Left cardiac atrium (tissue), 4 donors: ENCODE measurements at places on chromosomes 1 and 21. TPM values are rescaled to one million over a fixed set of nuclear protein-coding genes. Genes with fewer than 3 reads are reported as not detected.

- no peak for DNase-seq
Observed at GRCh38 chr1:60636946-60637345, 445.4 kb upstream of the NFIA start.

GRCh38 chr1:244552336-244552735 lies 91.3 kb downstream of the CATSPERE start:
- no peak for DNase-seq

DNA sequence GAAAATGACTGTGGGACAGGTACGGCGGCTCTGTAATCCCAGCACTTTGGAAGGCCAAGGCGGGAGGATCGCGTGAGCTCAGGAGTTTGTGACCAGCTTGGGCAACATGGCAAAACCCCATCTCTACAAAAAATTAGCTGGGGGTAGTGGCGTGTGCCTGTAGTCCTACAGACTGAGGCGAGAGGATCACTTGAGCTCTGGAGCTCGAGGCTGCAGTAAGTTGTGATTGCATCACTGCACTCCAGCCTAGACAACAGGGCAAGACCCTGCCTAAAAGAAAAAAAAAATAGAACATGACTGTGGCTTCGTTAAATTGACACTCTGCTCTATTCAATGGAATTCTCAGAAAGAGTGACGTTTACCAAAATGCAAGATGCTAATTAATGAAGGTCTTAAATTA lies 3.9 kb upstream of the DBT start:
- no peak for DNase-seq

DNA sequence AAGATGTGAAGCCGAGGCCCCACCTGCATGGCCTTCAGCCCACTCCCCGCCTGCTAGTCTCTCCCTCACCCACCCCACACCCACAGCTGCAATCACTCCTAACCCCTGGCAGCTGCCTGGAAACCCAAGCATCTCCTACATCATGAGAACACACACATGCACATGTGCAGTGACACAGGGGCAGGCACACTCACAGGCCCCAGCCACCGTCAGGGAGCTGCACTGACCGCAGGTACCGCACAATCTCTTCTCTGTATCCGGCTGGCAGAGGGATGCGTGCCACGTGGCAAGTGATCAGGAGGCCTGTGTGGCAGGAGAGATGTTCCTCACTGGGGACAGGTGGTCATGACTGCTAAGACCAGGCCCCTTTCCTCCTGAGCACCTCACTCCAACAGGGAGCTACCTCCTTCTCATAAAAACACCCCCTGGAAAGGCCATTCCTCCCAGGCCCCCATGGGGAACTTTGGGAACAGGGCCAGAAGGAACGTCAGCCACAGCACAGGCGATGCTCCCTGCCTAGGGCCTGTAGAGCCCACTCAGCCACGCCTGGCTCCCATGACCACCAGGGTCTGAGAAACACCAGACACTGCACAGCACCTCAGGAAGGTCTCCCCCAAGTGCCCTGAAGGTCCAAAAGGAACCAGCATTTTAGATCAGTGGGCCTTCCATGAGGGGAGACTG lies 6.0 kb downstream of the LSS start:
- no peak for DNase-seq

- no peak for DNase-seq
Observed at GRCh38 chr1:84255582-84255981, 45.9 kb upstream of the SAMD13 start.

GRCh38 chr1:22418933-22419382 lies 32.7 kb upstream of the ZBTB40 start:
- no peak for DNase-seq

GRCh38 chr1:180482425-180483275 lies 19.7 kb downstream of the ACBD6 start:
- DNase-seq, result no peak

Gene USH2A
- total RNA-seq, result 1.7 TPM

- no peak for DNase-seq
Observed at GRCh38 chr1:37660664-37661063, 26.0 kb upstream of the RSPO1 start.

Gene GRIK1
- total RNA-seq, result not detected

Gene SPRR5
- total RNA-seq, result not detected

DNA sequence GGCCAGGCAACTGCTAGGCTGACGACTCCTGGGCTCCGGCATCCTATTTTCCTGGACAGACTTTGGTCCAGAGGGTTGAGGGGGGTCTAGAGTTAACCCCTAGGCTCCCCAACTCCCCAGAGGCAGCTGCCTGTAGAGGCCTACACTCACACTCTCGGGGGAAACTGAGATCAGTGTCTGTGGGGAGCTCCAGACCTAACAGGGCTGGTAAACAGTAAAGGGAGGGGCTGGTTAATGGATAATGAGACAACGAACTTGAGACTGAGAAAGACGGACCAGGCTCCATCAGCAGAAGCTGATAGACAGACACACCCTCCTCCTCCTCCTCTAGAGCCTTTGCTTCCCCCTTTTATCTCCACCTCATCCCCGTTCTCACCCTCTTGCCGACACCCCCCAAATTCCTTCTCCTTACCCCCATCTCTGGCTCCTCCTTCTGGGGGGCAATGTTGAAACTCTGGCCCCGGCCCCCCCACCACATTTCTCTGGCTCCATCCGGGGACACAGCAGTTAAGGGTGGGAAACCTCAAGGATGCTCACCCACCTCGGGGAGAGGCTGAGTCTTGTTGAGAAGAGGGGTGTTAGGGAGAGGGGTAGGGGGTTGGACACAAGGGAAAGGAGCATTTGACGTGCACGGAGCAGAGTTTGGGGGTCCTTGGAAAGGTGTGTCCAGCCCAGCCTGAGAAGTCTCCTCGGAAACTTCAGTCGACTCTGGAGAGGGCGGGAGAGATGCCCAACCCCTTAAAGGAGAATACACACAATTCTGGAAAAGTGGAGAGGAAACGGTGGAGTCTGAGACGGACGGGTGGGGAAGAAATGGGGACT lies at the start of gene MTMR11:
TSS of gene MTMR11 (minus strand) at position 710 of the 822 bp plus-strand sequence. CDS start at position 478, 232 bp downstream.
- no peak for DNase-seq

GRCh38 chr1:204495777-204496176 lies 1.2 kb upstream of the PIK3C2B start:
- DNase-seq, result no peak

GRCh38 chr1:192580351-192580962 lies 4.9 kb downstream of the RGS1 start:
- DNase-seq, result no peak

- no peak for DNase-seq
Observed at GRCh38 chr1:25111706-25112105, 120.6 kb downstream of the SYF2 start.

GRCh38 chr1:216212826-216213225 lies 210.4 kb downstream of the USH2A start:
- no peak for DNase-seq

Gene SLC16A4
- total RNA-seq, result 5.8 TPM
